ENCODE measurements at places on chromosomes 5 and 9.

DNA sequence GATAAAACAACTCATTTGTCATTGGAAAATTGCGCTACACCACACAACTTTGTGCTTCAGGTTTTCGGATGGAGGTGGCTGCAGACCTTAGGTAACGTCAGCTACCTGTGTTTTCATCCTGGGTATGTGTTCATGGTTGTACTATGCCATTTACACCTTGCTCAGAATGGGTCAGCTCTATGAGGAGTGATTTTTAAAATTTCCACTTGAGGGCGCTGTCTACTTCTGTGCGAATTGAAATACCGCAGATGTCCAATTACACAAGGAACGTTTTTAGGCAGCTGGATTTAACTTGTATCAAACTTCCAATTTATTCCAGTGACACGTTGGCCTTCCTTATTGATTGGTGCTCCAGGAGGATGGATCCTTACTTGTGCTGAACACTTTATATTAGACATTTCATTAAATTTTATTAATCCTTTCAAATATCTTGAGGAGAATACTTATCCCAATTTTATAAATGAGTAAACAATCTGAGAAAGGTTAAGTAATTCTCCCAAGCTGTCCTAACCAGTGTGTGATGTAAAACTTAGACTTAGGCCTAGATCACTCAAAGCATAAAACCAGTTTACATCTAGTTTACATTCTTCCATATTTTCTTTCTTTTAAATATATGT is 23.4 kb downstream of the DMRTA1 start:
- DNase-seq = no peak

GRCh38 chr5:124742983-124743601 is 3.3 kb downstream of the ZNF608 start:
- no peak for DNase-seq

- peak; percentile 68 for DNase-seq
Measured at GRCh38 chr5:173972925-173973615, 15.9 kb upstream of the C5orf47 start.

- no peak for DNase-seq
Measured at GRCh38 chr9:16652582-16652981, 217.9 kb downstream of the BNC2 start.

DNA sequence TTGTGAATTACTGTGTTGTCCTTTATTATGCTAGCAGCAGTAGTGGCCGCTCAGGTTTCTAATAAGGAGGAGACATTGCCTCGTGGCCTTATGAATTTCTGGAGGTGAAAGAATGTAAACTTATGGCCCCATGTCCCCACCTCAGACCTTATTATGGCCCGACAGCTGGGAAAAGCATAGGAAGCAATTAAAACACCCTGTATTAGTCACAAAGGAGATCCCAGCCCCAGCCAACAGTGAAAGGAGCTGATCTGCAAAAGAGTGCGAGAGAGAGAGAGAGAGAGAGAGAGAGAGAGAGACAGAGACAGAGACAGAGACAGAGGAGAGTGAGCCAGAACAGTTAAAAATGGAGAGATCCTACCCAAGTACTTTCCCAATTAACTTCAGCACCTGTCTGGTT is 269.3 kb downstream of the DMRT2 start:
- DNase-seq = no peak

GRCh38 chr9:96394832-96395496 is 11.5 kb upstream of the SLC35D2 start:
- DNase-seq = no peak

- no peak for DNase-seq
Measured at GRCh38 chr5:80092486-80093107, 57.4 kb downstream of the THBS4 start.

GRCh38 chr9:89606049-89606623 is 1.3 kb downstream of the GADD45G start:
- DNase-seq = no peak

- peak; percentile 17 for DNase-seq
Measured at GRCh38 chr9:34437006-34437925, 21.1 kb downstream of the FAM219A start.

DNA sequence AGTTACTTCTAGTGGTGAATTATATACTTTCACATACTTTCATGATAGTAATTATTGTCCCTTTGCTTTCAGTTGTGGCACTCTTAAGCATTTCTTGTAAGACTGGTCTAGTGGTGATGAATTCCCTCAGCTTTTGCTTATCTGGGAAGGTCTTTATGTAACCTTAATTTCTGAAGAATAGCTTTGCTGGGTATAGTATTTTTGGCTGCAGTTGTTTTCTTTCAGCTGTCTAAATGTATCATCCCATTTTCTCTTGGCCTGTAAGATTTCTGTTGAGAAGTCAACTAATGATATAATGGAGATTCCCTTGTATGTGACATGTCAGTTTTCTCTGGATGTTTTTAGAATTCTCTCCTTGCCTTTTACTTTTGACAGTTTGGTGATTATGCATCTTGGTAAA is 41.0 kb downstream of the TMEM38B start:
- no peak for DNase-seq

- DNase-seq = no peak
Measured at GRCh38 chr5:179194201-179194910, 134.2 kb downstream of the ZNF354C start.

GRCh38 chr5:179974946-179975712 is 67.4 kb upstream of the TBC1D9B start:
- DNase-seq = no peak

All from activated CD4-positive, CD25-positive, alpha-beta regulatory T cell (primary cell).